ENCODE measurements at places on chromosomes 1 and 21.

DNA sequence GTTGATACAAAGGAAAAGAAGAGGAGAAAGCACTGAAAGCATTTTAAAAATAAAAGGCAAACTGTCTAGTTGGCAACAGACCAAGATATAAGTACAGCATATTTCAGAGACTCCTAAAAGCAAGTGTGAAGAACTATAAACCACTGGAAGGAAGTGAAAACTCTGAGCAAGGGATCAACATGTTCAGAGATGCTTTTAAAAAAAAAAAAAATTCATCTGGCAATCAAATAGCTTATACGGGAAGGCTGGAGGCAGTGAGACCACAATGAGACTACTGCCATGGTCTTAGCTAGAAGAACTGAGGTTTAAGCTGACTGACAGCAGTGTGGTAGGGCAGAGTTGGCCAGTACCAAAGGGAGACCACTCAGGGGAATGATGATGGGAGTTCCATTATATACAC lies 124.3 kb downstream of the VAV3 start:
- no peak for DNase-seq

- no peak for DNase-seq
These were observed 209.8 kb upstream of the PRMT6 start for GRCh38 chr1:106846656-106847055.

DNA sequence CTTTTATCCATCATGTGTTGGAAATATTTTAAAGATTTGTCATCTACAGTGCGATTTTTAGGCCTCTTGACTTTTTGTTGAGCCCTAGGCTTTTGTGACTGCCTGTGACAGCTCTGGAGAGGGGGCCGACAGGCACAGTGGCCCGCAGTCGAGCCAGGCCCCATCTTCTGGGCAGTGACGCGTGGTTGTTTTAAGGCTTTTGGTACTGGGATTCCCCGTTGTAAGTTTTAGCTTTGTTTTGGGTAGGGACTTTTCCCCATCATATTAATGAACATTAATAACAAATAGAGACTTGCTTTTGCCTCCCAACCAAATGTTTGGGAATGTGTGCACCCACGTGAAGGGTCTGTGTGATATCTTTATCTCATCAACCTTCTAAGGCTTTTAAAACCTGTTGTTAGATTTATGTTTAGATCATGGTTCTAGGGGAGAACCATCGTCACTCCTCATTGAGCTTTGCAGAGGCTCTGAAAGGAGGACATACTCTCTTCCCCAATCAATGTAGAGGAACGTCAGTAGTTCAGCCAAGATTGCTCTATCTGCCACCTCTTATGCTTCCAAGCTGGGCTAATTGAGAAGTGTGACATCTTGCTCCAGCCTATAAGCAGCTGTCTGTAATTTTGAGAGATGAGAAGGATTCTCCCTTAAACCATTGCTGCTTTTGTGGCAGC lies 34.6 kb downstream of the MAPKAPK2 start:
- DNase-seq: no peak

DNA sequence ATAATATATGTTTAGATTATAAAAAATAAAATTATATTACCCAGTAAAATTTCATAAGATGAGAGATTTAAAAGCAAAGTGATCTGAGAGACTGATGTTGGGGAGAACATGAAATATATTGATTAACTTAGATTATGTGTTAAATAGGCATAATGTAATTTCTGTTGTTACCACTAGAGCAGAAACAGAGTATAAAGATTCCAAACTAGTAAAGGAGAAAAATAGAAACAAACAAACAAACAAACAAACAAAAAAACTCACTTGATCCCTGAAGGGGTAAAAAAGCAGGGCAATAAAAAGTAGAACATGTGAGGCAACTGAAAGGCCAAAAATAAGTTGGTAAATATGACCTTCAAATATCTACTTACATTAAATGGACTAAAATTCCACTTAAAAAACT lies 640.4 kb upstream of the RGS18 start:
- no peak for DNase-seq

- no peak for DNase-seq
These were observed 205.5 kb downstream of the PTBP2 start for GRCh38 chr1:96927125-96927524.

DNA sequence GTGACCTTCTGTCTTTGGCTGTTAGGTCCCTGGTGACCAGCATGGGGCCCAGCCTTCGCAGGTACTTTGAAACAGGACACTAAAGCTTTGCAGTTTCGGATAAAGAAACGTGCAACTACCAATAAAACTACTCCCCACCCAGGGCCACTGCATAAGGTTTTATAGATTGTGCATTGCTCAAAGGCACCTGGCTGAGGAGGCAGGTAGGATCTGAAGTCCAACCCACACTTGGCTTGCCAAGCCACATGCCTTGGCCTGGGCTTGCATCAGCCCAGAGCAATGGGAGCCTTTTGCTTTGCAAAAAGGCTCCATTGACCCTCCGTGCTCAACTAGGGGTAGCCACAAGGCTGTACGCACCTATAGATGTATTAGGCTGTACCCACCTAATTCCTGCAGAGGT lies 84.4 kb upstream of the SYT6 start:
- DNase-seq: no peak

DNA sequence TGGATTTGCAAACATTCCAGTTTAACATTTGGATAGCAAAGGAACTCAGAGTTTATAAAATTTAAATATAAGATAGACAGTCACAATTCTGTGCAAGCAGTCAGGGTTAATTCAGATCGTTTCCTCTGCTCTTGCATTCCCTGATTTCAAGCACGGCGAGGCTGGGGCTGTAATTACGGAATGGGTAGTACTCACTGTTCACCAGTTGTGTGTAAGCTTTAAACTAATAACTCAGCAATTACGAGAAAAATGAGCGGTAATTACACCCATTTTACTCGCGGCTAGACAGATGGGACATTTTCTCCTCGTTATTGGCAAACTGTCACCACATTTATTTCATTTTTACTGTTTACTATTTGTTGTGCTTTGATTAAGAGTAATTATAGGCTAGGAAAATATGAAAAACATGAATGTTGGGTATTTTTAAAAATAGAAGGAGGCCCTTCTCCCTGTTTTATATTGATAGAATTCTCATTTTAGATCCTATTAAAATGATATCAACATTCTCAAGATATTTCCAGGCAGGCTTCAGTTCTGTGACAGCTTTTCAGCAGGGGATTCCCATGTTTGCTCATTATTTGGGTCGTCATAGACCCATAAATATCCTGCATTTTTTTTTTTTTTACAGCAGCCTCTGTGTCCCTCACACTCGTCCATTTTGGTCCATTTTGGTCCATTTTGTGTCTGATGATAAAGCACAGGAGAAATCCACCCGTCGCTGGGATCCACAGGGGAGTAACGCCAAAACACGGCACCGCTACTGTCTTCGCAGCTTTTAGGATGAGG lies 208.3 kb downstream of the DSCAM start:
- no peak for DNase-seq

DNA sequence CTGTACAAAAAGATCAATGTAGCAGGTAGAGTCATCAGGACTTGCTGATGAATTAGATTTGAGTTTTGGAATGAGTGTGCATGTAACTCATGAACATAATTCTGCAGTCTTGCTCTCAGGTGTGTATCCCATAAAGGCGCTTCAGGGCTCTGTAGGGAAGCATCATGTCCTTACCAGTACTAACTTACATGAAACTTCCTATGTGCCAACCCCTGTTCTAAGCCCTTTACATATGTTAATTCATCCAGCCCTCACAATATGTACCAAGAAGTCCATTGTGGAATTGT lies 2.1 kb upstream of the FCRLB start:
- DNase-seq: no peak

GRCh38 chr1:58340185-58340584 lies 206.3 kb downstream of the OMA1 start:
- no peak for DNase-seq

DNA sequence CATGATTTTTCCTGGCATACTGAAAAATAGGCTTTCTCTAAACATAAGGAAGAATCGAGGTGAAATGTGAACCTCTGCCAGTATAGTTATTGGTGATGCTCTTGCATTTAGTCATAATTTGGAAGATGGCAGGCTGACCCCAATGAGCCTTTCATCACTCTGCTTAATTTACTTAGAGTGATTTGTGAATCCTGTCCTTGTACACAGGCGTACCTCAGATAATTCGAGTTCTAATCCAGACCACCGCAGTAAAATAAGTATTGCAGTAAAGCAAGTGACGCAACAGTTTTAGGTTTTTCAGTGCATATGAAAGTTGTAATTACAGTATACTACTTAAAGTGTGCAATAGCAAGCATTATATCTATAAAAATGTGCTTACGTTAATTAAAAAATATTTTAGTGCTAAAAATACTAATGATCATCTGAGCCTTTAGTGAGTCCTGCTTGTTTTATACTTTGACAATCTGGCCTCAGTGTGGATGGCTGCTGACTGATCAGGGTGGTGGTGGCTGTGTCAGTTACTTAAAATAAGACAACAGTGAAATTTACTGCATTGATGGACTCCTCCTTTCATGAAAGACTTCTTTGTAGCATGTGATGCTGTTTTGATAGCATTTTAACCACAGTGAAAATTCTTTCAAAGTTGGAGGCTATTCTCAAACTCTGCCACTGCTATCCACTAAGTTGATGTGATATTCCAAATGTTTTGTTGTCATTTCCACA lies 1.7 kb downstream of the PKNOX1 start:
- no peak for DNase-seq

- no peak for DNase-seq
These were observed 105.7 kb upstream of the TLR5 start for GRCh38 chr1:223248770-223249140.

GRCh38 chr1:70656361-70656760 lies 245.3 kb downstream of the CTH start:
- DNase-seq: no peak

- no peak for DNase-seq
These were observed 125.0 kb upstream of the IVNS1ABP start for GRCh38 chr1:185442050-185442449.

GRCh38 chr21:46095814-46096595 lies 1.9 kb upstream of the COL6A2 start:
- DNase-seq: no peak

GRCh38 chr21:31041295-31042079 lies 3.2 kb upstream of the KRTAP19-8 start:
- DNase-seq: no peak

- no peak for DNase-seq
These were observed 17.6 kb upstream of the PTTG1IP start for GRCh38 chr21:44890961-44891541.

DNA sequence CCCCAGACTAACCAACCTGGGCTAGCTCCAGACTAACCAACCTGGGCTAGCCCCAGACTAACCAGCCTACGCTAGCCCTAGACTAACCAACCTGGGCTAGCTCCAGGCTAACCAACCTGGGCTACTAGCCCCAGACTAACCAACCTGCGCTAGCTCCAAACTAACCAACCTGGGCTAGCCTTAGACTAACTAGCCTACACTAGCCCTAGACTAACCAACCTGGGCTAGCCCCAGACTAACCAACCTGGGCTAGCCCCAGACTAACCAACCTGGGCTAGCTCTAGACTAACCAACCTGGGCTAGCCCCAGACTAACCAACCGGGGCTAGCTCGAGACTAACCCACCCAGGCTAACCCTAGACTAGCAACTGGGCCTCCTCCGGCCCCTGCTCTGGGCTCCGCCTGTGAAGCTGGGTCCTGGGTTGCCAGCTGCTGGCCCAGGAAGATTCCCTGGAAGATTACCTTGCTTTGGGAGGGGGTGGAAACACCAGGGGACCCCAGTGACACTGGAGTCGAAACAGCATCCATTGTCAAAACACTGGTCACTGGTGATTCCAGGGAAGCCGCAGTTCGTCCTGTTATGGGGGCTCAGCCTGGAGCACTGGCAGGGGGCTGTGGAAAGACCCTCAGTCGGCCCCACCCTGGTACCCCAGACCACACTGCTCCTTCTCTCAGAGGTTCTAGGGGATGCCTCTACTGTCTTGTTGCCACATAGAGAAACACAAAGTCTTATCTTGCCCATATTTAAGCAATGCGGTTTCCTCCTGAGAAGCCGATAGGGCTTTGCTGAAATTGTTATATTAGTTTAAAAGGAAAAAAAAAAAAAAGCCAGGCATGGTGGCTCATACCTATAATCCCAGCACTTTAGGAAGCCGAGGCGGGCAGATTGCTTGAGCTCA lies 1.1 kb downstream of the TFF2 start:
- no peak for DNase-seq

GRCh38 chr1:231919239-231919885 lies 292.8 kb downstream of the DISC1 start:
- DNase-seq: no peak

GRCh38 chr21:42757826-42758655 lies 104.6 kb downstream of the PDE9A start:
- DNase-seq: no peak

DNA sequence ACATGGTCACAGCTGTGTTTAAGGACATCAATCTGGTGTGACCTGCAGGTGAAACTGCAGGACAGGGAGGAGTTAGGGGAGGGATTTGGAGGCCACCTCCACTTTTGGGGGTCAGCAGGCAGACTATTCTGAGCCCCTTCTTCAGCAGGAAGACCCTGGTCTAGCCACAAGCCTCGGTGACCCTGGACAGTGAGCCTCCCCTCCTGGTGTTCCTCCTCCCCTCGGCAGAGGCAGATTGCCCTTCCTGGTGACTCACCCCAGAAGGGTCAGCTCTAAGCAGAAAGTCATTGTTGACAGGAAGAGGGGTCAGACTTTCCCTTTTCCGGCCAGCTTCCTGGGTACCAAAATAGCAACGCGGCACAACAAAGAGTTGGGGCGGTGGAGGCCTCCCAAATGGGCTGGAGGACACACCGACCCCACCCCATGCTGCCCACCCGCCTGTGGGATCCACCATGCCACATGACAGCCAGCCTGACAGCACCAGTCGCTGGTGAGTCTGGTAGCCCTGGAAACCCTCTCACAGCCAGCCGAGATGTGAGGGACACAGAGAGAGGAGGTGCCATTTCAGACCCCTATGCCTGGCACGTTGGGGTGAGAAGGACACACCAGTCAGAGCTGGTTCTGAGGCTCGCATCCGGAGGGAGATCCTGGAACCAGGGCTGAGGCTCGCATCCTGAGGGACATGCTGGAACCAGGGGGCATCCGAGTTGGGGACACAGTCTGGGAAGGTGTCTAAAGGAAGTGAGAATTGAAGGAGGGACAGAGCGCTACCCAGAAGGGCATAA lies 14.7 kb upstream of the CSF1 start:
- DNase-seq: no peak

All from A549 (cell line).